ENCODE measurements at places on chromosomes 7 and 10.

- DNase-seq: no peak
These were observed 1.7 kb downstream of the GLRX3 start for GRCh38 chr10:130137659-130138478.

DNA sequence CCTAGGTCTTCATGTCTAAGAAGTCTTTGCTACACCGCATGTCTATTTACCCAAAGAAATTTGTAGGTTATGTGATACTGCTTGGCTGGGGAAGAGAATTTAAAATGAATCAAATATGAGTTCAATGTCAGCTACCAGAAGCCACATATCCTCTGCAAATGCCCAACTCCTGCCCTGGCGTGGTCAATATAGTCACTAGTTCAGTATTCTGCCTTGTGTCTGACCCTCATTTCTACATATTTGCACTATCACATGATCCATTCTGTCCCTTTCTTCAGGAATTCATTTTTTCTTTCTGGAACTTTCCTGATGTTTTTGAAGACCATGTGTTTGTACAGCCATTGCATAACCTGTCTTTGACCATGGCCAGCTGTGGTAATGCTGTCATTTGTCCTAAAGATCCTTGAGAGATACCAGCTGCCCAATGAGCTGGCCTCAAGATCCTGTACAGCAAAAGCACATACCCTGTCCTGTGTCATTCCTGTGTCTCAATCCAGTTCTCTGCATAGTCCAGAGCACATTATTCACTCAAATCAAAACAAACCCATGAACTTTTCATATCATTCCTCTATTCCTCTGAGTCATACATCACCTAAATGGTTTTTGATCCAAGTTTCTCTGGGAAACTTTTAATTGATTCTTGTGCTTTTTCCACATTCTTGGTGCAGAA, 524.5 kb downstream of the PARD3 start:
- DNase-seq: peak; percentile 81

GRCh38 chr7:40873248-40873647, 738.4 kb downstream of the SUGCT start:
- DNase-seq: no peak

GRCh38 chr10:21532694-21533466, 1.2 kb upstream of the MLLT10 start:
- DNase-seq: no peak

GRCh38 chr7:27641581-27642230, 21.0 kb downstream of the HIBADH start:
- peak; percentile 17 for DNase-seq

GRCh38 chr7:27185013-27185853, at the start of gene HOXA11:
HOXA11 (minus strand) TSS chr7:27185232; CDS start chr7:27185144, 88 bp downstream.
- DNase-seq: peak; percentile 79

DNA sequence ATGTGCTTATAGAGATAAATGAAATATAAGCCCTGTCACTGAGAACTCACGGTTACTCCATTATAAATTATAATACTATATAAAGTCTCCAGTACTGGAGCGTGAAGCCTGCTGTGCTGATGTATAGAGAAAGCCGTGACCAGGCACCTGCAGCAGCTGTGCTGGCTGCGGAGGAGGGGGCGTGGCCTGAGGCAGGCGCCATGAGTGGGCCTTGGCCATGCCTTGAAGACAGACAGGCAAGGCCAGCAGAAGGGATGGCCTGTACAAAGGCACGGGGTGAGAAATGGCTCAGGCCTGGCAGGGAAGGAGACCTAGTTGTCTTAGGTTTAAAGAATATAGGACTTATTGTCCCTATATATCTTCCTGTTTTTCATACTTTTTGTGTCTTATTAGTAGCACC, 218.5 kb upstream of the STK17A start:
- no peak for DNase-seq

- DNase-seq: peak; percentile 73
These were observed 26.9 kb upstream of the NRBF2 start for GRCh38 chr10:63106111-63106755.

- DNase-seq: no peak
These were observed 31.6 kb upstream of the ZNF488 start for GRCh38 chr10:47415520-47416304.

GRCh38 chr10:104735036-104735756, 94.1 kb downstream of the SORCS3 start:
- no peak for DNase-seq

GRCh38 chr10:11684717-11685645, 57.2 kb upstream of the ECHDC3 start:
- DNase-seq: peak; percentile 76

Measured in fibroblast of skin of right biceps (primary cell).